Muscle of arm (tissue), 14 donors: ENCODE measurements at places on chromosomes 3 and 15. TPM values are rescaled to one million over a fixed set of nuclear protein-coding genes. Genes with fewer than 3 reads are reported as not detected.

DNA sequence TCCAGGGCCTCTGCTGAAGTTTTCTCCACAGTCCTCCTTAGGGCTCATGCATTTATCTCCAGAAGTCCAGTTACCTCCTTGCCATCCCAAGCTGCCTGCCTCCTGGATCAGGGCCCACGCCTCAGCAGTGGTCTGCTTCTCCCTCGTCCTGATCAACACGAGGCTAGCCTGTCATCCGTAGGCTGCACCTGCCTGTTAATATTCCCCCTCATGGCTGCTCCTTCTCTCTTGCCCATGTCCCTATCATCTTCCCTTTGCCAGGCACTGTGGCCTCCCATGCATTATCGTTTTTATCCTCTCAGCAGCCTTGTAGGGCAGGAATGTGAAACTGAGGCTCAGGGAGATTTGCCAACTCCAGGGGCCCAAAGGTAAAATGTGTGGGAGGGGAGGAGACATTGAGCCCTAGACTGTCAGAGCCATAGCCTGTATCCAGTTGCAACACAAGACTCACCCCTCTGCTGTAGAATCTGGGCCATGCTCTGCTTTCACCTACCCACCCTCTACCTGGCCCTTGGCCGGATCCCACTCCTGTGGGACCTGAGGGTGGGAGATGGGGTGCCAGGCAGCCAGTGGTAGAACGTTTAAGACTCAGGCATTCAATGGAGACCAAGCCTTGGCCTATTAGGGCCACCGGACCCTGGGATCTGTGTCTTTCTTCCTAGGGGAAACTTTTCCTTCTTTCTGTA lies 4.6 kb downstream of the GRM2 start:
- DNase-seq = no peak

GRCh38 chr15:31467361-31467760 lies 140.7 kb downstream of the KLF13 start:
- DNase-seq = no peak

GRCh38 chr15:88323976-88324740 lies 67.6 kb upstream of the NTRK3 start:
- DNase-seq = no peak

- no peak for DNase-seq
Observed at GRCh38 chr15:101526442-101526841, 36.9 kb upstream of the PCSK6 start.

DNA sequence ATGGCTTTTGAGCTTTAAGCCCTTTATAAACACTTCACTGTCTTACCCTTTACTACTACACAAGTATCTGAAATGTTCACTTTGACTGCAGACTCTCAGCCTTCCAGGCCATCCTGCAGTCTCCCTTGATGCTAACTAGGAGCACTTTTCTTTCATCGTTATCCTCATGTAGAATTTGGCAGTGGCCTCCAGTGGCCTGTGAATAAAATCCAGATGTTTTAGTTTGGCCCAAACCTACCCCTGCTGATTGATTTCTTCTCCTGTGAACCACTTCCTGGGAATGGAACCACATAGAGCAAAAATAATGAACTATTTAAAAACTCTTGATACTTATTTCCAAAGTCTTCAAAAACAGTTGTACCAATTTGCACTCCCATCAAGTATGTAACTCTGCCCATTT lies 271.9 kb downstream of the FEZF2 start:
- DNase-seq = no peak

GRCh38 chr3:151290673-151291072 lies 12.3 kb upstream of the P2RY14 start:
- DNase-seq = no peak

DNA sequence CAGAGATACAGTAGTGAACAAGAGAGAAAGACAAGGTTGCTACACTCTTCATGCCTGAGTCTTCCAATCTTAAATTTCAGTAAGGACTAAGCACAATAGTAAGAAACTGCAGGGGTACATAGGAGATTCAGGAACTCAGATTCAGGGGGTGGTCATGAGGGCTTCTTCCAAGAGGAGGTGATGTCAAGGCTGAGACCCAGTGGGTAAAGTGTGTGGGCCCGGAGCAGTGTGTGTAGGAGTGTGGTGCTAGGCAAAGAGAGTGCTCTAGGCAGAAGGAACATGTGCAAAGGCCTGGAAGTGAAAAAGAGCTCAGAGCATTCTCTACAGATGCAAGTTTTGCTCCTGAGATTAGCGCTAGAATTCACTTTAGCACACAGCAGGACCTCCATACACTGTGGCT lies 102.9 kb upstream of the SPATA12 start:
- DNase-seq = no peak

DNA sequence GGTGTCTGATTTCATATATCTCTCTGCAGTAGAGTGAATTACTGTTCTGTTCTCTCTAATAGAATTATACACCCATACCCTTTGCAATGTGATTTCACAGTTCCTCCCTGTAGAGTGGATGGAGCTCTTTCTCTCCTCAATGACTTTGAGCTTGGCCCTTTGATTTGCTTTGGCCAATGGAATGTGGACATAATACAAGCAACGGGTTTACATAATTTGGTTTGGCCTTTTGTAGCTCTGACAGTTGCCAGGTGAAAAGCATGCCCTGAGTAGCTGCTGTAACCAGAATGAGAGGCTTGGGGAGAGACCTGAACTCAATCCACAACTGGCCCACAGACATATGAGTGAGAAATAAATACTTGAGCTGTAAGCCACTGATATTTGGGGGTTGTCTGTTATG lies 32.1 kb downstream of the ZDHHC23 start:
- DNase-seq = no peak

DNA sequence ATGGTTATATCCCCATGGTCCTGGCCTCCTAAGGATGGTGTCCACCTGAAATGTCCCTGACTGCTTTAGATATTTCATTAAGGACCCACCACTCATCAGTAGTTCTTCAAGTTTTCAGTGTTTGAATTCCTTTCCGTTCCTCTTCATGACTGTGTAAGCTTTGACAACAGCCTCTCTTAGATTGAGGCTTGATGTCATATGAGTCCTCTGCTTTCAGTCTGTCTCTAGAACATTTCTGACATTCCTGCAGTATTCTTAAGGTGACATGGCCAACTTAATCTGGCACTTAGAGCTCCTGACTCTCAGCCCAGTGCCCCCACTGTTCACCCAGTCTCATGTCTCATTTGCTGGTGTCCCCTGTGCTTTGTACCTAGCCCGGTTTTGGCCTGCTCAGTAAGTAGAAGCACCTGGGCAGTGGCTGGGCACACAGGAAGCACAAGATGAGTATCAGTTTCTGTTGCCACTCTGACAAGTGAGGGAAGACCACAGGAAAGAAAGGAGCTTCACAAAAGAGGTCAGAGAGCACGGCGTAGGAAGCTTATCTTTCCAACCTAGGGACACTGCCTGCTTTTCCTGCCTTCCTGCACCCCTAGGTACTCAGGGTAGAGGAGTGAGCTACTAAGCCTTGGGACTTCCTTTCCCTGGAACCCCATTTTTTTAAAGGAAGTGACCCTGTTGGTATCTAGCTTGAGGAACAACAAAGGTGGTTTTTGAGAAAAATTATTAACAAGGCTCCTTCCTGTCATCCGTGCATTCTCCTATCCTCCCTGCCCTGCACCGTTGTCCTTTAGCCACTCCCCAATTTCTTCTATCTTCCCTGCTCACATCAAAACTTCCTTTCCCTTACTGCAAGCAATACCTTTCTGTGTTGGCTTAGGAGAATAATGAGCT lies 103.1 kb downstream of the KLHL25 start:
- DNase-seq = no peak

- DNase-seq = no peak
Observed at GRCh38 chr15:64981812-64982431, 7.8 kb downstream of the SPG21 start.

DNA sequence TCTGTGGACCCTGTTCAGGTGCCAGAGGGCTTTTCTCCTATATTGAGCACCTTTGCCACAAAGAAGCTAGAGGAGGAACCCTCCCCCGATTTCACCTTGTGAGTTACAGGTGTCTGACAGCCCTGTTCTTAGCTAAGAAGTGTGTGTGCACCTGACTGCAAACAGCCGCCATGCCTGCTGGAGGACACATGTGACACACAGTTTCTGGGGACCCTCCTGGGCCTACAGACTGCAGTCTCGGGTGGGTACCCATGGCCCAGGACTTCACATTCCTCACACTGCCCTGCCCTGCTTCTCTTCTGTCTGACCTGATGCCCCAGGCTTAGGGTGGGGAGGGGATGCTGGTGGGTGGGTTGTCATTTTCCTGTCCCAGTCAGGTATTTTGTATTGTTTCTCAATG lies 140.6 kb downstream of the CACNA1D start:
- DNase-seq = no peak

GRCh38 chr15:29921130-29921601 lies 98.9 kb upstream of the TJP1 start:
- no peak for DNase-seq

GRCh38 chr3:58175437-58176184 lies 35.2 kb downstream of the DNASE1L3 start:
- no peak for DNase-seq

DNA sequence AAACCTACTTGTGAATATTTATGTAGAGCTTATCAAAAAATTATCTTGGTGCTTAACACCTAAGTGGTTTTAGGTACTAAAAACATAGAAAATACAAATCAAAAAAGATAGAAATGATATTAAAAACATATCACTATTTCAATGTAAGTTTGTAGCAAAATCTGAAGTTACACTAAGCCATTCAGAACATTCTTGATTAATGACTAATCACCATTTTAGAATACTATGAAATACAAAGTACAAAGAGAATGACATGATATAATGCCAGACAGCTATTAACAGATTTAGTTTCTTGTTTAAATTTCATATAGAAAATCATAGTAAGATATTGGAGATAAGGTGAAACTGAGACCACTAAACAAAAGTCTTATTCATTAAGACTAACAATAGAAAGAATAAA lies 169.7 kb upstream of the AGTR1 start:
- no peak for DNase-seq

Gene C3orf22
- polyA plus RNA-seq = not detected

Gene EPHA6
- not detected for polyA plus RNA-seq
